NCI-H2171 (cell line): ENCODE measurements at places on chromosomes 5 and 9.

GRCh38 chr5:71757590-71758543 is 38.8 kb downstream of the CARTPT start:
- no peak for DNase-seq

DNA sequence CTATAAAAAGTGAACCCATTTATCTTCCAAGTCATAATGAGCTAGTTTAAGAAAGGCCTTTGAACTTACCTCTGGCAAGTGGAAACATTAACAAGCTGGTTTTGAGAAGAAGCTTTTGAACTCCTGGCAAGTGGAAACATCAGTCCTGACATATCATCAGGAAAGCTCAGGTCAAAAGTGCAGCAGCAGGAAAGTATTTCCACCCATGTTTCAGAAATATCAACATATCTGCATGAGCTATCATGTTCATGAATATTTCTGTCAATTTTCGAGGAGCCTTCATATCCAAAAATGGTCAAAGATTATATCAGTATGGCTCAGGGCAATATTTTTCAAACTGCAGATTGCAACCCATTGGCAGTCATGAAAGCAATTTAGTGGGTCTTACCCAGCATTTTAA is 133.9 kb downstream of the PLK2 start:
- no peak for DNase-seq

DNA sequence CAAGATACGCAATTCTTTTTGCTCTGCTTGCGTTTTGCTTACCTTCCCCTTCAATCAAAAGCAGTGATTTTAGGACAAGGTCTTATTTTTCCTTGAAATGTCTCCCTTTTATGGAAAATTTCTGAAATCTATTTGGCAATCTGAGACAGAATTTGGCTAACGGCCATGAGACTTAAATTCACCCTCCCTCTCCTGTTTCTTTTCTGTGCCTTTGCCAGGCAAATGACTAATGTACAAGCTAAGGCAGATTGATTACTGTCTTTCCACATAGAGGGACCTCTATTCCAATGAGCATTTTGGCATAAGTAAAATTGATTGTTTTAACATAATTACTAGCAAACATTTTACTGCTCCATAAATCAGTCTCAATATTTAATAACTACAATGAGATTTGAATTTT is 31.7 kb downstream of the FAM81B start:
- DNase-seq: no peak

DNA sequence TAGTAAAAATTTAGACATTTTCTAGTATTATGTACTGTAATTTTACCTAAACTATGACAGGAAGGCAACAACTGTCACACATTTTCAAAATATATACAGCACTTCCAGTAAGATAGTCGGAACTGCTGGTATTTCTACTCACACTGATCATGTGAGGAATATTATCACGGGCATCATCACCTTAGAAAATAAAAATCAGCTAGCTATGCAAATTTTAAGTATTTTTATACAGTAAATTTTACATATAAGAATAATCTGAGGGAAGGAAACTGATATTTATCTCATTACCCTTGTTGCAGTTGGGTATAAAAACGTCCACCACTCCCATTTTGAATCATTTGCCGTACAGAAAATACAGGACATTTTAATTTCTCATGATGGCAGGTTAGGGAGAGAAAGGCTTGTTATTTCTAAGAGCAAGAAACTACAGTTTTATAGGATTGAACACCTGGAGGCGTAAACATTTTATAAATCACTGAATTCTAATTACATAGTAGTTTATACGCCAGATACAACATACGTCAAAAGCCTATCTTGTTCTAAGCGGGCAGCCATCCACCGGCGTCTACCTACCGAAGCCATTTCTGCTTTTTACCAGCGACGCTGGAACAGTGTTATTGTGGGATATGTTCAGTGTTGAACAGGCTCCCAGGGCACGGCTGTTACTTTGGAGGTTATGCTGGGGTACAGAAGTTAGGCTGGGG is 729 bp upstream of the TNPO1 start:
- no peak for DNase-seq

GRCh38 chr9:33225319-33226147 is 14.4 kb upstream of the SPINK4 start:
- DNase-seq: no peak

DNA sequence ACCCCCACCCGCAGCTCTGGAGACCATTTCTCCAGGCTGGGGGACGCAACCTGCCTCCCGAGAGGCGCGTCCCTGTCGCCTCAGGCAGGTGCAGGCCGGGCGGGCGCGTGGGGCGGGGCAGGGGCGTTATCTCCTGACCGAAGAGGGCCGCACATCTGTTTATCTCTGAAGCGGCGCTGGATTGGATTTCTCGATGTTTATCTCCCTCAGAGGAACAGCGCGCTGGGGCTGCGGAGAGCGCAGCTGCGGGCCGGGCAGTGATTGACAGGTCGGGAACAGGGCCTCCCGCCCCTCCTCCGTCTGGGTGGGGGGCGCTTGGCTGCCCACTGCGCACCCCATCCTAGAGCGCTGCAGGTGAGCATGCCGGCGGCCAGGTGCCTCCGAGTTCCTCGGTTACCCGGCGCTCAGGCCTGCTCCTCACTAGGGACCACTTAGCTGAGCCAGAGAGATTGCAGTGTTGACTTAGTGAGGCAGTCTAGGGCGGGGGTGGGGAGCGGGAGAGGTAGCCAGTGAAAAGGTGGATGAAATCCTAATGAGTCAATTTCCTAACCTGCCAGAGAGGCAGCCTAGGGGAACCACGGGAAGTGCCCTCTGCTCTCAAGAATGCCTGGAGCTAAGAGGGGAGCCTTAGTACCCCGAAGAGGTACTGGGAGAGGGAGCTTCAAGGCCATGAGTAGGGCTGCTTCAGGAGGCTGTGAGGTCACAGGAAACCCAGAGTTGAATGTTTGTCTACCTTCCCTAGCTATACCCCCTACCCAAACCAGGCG is 39.6 kb upstream of the TIFAB start:
- DNase-seq: peak; percentile 78

- DNase-seq: no peak
Observed at GRCh38 chr5:7876867-7877266, 7.9 kb downstream of the MTRR start.

GRCh38 chr9:111868475-111868874 is 28.1 kb upstream of the UGCG start:
- no peak for DNase-seq

GRCh38 chr9:99095565-99095964 is 9.3 kb upstream of the TGFBR1 start:
- no peak for DNase-seq

DNA sequence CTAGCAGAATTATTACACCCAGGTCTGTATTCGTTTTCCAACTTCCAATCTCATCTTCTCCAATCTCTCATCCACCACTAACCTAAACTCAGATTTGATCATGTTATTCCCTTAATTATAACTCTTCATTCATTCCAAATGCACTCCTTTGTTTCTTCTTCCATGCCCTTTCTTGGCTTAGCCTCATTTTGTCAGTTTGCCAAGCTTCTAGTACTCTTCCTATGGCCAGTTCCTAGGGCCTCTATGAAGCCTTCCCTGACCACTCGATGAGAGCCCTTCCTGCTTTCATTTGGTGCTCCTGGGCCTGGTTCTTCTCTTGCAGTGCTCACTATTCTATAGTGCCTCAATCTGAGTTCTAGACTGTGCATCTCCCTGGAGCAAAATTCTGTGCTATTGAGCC is 5.8 kb downstream of the FAM219A start:
- no peak for DNase-seq

GRCh38 chr9:74773886-74774479 is 113.7 kb downstream of the TRPM6 start:
- DNase-seq: peak; percentile 10

DNA sequence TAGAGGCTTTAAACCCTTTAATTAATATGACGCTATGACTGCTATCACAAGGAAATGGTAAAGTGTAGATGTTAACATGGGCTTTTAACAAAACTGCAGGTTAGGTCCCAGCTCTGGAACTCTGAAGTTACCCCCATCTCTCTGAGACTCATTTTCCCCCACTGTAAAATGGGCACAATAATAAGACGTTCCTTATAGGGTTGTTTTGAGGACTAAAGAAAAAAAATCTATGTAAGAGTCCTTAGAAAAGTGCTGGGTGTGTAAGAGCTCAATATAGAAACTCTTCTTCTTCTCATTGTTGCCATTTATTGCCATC is 45.8 kb upstream of the STK32A start:
- DNase-seq: no peak

DNA sequence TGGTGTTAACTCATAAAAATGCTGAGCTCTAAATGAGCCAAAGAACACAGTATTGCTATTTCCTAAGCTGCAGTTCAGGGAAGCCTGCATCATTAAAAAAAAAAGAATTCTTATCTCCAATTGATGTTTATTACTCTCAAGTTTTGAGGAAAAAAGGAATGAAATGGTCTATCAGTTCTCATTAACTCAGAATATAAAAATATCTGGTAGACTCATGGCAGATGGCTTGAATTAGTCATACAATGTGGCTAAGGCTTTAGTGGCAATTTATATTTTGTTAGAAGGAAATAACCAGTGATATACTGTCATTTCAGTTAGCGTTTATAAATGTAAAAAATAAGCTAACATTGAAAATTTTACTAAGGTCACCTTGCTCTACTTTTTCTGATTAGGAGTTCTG is 1403.4 kb upstream of the C9orf72 start:
- DNase-seq: no peak

- no peak for DNase-seq
Observed at GRCh38 chr5:137657073-137657472, 78.8 kb downstream of the KLHL3 start.

- DNase-seq: no peak
Observed at GRCh38 chr5:95163079-95163478, 121.8 kb downstream of the MCTP1 start.

DNA sequence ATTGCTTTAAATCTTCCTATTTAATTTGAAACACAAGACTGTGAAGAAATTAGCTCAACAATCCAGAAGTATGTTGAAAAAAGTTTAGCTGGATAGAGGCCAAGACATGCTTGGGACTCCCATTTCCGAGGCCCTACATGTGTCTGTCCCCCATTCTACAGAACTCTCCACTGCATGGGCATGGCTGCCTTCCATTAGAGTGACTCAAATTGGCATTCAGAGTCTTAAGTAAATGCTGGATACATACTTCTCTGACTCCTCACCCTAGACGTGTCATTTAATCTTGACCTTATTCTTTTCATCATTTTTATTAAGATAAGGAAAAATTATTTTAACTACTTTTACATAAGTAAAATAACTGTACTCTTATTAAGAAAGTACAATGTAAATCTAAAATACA is 530.4 kb upstream of the CDH9 start:
- no peak for DNase-seq

GRCh38 chr5:94777056-94777880 is 158.8 kb downstream of the SLF1 start:
- DNase-seq: peak; percentile 23

GRCh38 chr9:109213285-109214121 is 46.5 kb upstream of the FRRS1L start:
- DNase-seq: no peak

GRCh38 chr5:773517-774264 is 10.8 kb downstream of the ZDHHC11B start:
- no peak for DNase-seq

DNA sequence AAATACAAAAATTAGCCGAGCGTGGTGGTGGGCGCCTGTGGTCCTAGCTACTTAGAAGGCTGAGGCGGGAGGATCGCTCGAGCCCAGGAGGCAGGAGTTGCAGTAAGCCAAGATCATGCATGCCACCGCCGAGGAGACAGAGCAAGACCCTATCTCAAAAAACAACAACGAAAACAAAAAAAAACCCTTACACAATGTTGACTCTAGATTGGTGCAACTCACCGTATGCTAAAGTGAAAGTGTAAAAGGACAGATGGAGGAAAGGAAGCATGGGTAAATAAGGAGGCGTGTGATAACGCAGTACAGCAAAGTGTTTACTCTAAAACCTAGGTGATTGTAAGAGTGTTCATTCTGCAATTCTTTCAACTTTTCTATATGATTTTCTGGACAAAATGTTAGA is 15.9 kb upstream of the RUFY1 start:
- no peak for DNase-seq

GRCh38 chr5:174305241-174305681 is 259.8 kb downstream of the NSG2 start:
- DNase-seq: no peak

- no peak for DNase-seq
Observed at GRCh38 chr5:60333005-60333571, 366.9 kb downstream of the DEPDC1B start.

DNA sequence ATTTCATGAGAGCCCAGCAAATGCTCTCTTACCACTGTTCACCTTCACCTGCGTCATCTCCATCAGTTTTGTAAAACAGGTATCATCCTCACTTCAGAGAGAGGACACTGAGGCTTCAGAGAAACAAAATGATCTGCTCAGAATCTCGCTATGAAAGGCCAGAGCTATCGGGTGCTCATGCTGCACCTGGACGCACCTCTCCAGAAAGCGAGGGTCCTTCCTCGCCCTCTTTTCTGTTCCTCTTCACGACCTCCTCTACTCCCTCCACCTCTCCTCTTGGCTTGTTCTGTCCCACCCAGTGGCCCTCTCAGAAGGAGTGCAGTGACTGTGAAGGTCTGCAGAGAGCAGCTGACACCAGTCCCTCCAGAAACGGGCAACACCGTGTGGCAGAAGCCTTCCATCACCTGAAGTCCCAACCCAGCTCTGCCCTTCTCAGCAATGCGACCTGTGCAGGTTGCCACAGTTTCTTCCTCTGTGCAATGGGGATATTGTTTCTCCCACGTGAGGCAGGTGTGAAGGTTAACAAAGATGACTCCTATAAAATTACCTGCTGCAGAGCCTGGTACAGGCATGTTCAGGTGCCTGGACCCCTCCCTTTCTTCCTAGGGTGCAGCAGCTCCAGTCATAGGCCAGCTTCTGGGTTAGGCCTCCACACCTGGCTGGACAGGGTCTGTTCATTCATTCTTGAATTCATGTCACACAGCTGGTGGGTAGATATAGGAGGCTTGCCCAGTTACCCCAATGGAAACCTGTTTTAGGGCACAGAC is 45.3 kb upstream of the ANGPTL2 start:
- no peak for DNase-seq

GRCh38 chr9:105005186-105005585 is 77.2 kb upstream of the ABCA1 start:
- no peak for DNase-seq

- DNase-seq: no peak
Observed at GRCh38 chr9:76266649-76267283, 127.5 kb downstream of the RFK start.

DNA sequence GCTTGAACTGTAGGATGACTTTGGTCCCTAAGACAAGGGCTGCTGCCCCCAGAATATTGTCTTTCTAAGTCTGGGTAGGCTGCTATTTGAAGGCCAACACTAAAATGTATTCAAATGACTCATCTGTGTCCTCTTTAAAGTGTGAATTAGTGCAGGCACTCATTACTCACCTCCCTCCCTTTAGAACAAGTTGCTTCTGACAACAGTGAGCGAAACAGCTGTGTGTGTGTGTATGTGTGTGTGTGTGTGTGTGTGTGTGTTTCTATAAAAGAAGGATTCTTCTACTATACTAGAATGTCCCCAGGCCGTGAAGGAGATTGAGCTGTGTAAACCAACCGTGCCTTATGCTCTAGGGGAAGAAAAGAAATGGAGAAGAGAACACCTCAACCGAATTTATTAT is 1337.2 kb downstream of the PTPRD start:
- no peak for DNase-seq

- no peak for DNase-seq
Observed at GRCh38 chr5:122933956-122934355, 88.5 kb downstream of the SNX24 start.

- DNase-seq: no peak
Observed at GRCh38 chr5:82307451-82307850, 29.3 kb upstream of the RPS23 start.
